ENCODE measurements at places on chromosomes 11 and 22.

- DNase-seq, result no peak
These were observed 6.1 kb downstream of the SWAP70 start for GRCh38 chr11:9669954-9670353.

GRCh38 chr11:46663277-46663940 lies 37.0 kb downstream of the ARHGAP1 start:
- DNase-seq, result no peak

DNA sequence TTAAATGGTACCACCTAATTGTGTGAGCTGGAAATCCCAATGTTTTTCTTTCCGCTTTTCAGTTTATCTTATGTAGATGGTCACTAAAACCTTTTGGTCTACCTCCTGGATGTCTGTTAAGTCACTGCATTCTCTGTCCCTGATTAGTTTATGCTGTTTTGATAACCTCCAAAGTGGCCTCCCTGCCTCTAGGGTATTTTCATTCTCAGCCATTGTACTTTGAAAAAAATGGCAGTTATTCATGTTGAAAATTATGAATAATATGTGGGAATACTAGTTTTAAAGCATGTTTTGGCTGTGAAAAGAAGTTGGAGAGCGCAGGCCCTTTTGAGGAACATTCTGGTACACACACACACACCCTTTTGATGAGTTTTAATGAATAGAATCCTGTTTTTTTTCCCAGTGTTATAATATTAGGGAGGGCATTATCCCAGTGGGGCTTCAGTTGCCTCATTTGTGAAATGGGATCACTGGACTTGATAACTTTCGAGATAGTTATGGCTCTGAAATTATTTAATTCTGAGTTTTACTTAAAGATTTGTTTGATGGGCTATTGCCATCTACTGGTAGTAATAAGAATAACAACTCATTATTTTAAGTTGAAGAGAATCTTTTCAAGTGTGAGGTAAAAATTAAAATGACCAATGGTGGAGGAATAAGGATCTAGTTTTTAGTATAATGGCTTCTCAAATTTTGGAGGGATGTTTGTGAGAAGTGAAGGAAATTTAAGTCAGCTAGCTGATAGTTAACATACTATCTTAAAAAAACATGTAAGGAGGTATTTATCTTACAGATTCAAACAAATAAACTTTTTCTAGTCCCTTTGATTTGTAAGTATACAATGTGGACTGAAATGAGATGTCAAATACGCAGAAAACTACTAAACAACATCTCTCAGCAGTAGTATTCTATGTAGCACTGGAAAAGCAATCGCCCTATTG lies 3.9 kb downstream of the FDX1 start:
- DNase-seq, result no peak

DNA sequence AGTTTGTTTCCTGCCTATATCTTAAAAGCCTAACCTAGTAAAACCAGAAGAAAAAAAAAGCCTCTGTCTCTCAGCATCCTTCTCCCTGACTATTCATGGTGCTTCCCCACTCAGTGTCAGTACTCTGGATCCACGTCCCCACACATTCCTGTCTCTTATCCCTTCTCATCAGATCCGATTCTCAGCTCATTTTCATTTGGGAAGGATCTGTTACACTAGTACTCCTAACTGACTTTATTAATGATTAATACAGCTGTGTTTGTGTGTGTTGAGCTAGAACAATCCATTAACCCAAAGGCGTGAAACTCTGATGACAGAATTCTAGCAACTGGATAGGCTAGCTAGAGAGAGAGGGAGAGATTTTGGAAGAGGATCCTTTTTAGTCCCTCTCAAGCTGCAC lies 1.5 kb downstream of the PRRG4 start:
- DNase-seq, result no peak

DNA sequence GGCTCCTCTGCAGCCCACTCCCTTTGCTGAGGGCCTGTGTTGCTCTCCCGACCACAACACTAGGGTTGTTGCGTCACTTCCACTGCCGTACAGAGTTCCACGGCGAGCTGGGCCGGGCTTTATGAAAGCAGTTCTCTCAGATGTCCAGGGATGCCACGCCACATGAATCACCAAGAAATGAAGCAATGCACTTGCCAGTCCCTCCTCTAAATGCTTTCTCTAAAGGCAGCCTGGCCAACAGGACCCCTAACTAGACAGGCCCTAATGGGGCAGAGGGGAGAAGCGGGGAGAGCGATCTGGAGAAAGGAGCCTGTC lies 188.7 kb downstream of the CTTN start:
- DNase-seq, result no peak

DNA sequence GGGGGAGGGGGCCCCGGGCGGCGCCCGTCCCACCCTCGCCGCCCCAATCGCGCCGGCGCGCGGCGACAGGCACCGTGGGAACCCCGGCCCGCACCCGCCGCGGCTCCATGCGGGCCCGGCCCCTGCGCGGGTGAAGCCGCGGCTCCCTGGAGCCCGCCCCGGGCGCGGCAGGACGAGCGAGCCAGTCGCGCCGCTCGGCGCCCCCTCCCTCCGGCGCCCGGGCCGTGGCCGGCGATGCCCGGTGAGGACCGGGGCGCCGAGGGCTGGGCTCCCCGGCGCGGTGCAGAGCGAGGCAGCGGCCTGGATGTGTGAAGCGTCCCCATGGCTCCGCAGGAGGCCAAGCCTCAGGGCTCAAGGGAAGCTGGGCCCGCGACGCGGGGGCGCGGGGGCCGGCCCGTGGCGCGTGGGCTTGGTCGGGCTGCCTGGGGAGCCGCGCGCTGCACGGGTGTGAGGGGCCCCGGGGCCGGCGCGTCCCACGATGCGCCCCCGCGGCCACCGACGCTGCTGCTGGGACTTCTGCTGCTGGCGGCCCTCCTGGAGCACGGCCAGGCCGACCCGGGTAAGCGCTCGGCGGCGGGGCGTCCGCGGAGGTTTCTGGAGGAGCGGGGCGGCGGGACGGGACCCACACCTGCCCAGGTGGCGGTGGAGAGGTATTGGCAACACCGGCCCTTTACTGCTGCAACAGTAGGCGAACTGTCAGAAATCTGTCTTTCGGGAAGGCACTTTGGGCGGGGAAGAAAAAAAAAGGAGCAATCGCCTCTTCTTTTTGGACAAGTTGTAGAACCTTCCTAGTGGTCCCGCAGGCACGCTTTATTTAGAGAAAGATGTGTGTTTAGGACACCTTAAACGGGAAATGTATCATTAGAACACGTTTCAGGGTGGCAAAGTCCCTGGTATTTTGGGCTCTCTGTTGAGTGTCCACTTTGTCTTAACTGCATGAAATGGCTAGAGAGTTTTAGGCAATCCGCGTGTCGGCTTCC lies 119.4 kb downstream of the HIPK3 start:
- peak; percentile 69 for DNase-seq

- DNase-seq, result no peak
These were observed 10.5 kb downstream of the MUC5AC start for GRCh38 chr11:1168256-1168655.

All from ecto neural progenitor cell (in vitro differentiated cells).